Daoy (cell line): ENCODE measurements at places on chromosomes 4 and X. TPM values are rescaled to one million over a fixed set of nuclear protein-coding genes. Genes with fewer than 3 reads are reported as not detected.

DNA sequence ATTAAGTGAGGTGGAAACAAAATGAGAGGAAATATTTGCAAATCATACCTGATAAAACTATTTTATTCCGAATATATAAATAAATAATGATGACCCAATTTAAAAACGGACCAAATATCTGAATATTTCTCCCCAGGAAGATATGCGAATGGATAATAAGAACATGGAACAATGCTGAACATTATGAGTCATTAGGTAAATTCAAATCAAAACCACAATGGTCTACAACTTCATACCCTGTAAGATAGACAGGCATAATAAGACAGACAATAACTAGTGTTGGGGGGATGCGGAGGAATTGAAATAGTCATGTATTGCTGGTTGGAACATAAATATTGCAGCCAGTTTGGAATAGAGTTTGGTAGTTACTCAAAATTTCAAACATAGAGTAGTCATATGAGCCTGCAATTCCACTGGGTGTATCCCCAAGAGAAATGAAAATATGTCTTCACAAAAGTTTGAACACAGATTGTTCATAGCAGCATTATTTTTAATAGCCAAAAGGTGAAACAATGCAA lies 47.6 kb upstream of the DRP2 start:
- no peak for DNase-seq

The GAGE12F gene
- 2.2 and 2.8 TPM in 2 replicates for total RNA-seq

DNA sequence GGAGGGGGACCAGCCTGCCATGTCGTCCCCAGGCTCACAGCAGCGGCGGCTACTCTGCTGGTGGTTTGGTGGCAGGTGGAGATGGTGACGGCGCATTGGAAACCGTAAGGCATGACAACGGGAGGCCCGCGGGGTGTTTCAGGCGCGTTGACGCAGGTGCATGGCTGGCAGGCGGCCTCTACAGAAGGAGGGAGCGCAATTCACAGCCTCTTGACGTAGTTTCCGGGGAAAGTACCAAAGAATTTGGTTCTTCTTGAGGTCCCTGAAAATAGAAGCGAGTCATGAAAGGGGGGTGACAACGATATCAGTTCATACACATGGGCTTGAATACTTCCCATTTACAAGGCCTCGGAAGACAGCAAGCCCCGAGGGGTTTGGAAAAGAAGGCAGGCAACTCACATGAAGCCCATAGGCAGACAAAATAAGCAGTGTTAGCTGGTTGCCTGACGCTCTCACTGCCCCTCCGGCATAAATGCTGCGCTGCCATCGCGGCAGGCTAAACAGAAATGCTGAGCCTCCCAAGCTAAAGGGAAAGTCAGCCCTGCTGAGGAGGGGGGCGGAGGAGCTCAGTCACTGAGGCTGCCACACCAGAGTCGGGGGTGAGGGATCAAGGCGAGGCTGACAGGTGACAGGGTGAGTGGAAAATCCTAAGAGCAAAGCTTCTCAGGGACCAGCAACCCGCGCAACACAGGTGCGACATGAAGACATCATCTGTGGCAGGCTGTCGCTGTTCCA lies 52.3 kb upstream of the PDLIM3 start:
- DNase-seq = no peak

DNA sequence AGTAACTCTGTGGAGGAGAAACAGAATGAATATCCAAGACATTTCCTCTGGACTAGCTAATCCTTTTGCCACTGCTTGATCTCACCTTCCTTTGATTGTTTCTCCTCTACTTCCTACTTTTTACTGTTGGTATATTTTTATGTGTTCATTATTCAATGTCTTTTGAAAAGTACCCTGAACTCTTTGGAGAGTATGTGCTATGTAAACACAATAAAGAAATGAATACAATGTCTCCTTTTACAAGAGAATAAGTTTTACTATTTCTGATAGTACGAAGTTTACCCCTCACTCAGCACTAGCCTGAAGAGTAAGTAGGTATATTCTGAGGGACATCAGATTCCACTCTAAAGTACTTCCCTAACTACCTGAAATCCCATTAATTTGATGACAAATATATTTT lies 19.9 kb downstream of the CLDN2 start:
- no peak for DNase-seq

- DNase-seq = peak; percentile 44
These were observed 5.9 kb downstream of the PHEX start for GRCh38 chrX:22037911-22038537.

DNA sequence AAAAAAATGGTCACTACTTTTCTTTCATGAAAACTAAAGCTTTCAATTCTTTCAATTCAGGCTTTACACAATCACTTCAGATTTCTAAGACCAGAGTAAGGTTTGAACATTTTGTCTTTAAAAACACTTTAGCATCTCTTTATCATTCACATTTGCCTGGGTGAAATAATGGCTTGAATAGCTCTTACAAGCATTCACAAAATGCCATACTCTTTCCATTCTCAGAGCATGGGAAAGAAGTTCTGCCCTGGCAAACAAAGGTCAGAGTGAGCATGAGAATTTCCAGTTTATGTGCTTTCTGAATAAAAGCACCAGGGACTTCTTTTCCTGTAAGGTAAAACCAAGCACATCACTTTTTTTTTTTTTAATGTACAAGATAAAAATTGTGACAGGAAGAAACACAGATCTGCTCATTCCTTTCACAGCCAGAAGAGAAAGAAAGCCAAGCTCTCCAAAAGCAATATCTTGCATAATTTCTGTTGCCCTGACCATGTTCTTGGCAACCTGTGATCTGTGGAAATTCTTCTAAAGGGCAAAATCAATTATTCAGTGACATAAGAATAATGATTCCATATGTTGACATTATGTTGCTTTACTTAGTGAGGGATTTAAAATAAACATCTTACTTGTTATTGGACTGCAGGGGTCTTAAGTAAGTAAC lies 64.8 kb downstream of the CD40LG start:
- no peak for DNase-seq

GRCh38 chrX:153635388-153635787 lies 11.6 kb upstream of the DUSP9 start:
- DNase-seq = no peak

The GIMD1 gene
- total RNA-seq = not detected in 2 replicates

GRCh38 chr4:76091052-76091451 lies 16.5 kb downstream of the ART3 start:
- no peak for DNase-seq

DNA sequence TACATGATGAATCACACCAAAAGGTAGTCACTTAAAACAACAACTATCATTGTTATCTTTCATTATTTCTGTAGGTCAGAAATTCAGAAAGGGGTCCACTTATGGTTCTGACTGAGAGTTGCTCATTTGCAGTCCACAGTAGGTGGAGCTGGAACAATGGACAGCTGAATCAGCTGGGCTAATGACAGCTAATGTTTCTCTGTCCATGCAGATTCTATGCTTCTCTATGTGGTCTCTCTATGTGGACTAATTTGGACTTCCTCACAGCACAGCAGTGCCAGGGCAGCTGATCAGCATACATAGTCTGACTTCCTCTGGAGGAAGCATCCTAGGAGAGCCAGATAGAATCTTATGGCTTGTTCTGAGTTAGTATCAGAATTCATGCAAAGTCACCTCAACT lies 131.7 kb upstream of the INTU start:
- no peak for DNase-seq
